ENCODE measurements at places on chromosomes 13 and 19.

DNA sequence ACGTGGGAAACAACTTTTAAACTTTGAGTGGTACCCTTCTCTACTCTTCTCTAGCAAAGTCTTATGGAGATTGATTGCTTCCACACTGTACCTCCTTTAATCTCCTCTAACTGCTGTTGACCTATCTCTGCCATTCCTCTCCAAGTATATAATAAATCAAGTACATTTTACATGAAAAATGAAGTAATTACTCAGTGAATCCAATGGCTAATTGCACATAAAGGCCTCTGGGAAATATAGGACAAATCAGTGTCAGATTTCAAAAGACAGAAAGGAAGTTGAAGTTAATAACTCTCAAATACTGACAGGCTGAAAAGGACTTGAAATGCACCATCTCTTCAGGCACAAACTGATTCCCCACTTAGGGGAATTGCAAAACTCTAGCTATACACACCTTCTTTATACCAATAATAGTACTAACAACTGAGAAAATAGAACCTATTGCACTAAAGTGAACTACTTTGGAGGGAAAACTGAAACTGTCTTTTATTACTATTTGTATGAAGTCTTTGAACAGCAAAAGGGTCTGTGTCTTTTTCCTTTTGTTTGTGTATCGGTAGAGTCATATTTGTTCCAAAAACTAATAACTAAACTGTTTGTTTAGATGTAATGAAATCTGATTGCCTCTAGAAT lies 701.1 kb downstream of the PCDH9 start:
- DNase-seq: no peak

DNA sequence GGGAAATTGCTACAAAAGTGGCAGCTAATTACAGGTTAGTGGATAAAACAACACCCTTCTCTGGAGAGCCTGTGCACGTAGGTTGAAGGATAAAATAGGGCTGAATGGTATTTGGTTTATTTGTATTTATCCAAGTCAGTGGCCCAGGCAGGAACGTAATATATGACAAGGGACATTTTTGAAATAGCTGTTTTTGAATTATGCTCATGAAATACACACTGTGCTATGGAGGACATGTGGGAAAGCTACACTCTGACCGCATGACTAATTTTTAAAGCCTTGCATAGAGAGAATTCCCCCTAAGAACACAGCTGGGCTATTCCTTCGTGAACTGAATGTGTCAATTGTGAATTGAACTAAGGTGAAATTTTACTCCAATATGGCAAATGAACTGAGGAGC lies 292.1 kb upstream of the MAB21L1 start:
- DNase-seq: peak; percentile 37

DNA sequence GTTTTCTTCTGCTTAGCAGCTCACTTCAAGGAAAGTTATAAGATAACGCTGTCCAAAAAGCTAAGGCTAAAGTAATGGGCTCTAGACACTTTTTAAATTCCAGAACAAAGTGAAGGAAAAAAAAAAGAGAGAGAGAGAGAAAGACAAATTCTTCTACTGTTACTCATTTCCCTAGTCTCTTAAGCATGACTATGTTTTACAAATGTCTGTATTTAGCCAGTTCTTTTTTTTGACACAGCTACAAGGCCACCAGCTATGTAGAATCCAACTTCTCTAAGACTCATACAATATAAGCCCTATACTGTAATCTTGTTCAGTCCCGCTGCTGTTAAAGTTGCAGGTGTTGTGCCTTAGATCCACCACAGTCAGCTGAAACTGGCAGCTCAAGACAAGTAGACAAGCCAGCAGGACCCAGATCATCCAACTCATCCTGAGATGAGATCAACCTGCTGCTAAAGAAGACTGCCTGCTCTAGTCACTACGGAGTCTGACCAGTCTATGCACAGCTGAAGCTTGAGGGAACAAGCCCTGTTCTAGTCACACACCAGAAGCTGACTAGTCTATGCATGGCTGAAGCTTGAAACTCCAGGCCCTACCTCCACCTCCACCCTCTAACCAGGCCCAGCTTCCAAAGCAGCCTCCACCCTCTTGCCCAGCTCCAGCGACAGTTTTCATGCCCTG lies 10.3 kb upstream of the ZNF83 start:
- DNase-seq: peak; percentile 28

GRCh38 chr13:112462408-112462807 lies 86.3 kb downstream of the SPACA7 start:
- DNase-seq: no peak

GRCh38 chr13:23634897-23635296 lies 64.7 kb downstream of the TNFRSF19 start:
- DNase-seq: no peak

DNA sequence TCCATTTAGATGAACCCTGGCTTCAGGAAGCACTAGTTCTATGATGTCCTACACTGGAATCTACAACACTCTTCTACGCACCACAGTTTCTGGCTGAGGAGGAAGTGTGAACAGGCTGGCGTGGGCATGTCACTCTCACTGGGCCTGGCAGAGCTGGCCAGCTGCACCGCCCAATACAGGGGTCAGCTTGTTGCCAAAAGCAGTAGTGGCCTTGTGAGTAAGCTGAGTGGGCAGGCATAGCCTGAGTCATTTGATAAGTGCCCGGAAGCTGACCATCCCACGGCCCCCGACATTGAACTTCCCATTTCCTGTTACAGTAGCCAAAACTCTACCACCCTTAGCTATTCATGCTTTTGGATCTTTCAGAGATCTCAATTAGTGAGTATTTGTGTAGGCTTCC lies 240.9 kb upstream of the SERP2 start:
- peak; percentile 40 for DNase-seq

DNA sequence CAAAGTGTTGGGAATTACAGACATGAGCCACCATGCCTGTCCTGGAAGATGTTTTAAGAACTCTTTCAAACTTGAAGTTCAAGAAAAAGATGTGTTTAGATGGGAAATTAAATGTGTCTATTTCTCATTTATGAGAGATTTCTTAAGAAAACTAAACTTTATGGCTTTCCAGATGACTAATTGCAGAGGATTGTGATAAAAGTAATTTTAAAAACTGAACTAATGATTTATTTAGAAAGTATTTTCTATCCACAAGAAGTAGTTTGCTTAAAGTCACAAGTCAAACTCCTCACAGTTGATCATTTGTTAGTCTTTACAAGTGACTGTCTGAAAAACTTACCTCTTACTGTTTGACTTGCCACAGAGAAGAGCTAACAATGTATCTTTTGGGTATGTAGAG lies 89.6 kb upstream of the SPRY2 start:
- DNase-seq: no peak

- DNase-seq: no peak
Observed at GRCh38 chr13:20566468-20566897, 474 bp upstream of the IFT88 start.

DNA sequence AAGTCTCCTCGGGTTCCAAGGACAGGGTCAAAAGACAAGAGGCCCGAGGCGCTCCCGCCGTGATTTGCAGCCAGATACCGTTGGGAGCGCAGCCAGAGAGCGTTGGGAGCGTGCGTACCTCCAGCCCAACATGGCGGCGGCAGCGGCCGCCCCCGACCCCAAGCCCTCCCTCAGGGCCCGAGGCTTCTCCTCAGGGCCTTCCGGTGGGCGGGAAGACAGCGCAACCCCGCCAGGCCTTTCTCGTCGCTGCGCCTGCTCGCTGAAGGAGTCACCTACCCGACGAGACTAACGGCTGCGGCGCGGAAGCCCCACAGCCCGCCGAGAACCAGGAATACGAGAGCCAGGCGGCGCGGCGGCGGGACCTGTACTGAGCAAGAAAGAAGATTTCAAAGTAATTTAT lies 3.2 kb upstream of the ZNF850 start:
- no peak for DNase-seq

All from GM03348 (cell line).